ENCODE measurements at places on chromosomes 16 and 17.

DNA sequence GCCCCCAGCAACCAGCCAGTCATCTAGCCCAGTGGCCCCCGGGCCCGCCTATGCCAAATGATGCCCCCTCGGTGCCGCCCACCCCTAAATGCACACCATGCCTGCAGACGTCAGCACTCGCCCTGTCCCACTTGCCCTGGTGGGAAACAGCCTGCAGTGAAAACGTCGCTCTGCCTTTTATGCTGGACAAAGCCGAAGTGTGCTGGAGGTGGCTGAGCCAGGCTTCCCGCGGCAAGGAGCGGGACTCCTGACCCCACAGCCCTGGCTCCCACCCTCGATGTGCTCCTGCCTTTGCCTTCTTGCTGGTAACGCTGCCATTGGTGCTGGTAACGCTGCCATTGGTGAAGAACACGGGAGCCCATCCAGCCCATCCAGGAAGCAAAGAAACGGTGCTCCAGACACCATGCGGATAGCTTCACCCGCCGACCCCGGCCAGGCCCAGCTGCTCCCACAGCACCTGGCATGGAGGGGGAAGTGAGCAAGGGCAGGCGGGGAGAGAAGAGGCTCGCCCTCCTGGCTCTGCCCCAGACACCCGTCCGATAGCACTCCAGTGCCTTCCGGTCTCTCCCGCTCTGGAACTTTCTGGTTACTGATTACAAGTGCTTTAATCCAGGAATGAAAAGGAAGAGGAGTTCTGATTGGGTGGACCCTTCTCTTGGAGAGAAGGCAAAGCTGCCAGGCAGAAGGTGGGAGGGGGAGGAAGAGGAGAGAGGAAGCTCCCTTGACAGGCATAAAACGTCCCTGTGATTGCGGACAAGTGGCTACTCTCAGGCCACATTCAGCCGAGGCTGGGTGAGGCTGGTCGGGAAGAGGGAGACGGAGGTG is 4.0 kb upstream of the BAIAP2 start:
- no peak for DNase-seq

DNA sequence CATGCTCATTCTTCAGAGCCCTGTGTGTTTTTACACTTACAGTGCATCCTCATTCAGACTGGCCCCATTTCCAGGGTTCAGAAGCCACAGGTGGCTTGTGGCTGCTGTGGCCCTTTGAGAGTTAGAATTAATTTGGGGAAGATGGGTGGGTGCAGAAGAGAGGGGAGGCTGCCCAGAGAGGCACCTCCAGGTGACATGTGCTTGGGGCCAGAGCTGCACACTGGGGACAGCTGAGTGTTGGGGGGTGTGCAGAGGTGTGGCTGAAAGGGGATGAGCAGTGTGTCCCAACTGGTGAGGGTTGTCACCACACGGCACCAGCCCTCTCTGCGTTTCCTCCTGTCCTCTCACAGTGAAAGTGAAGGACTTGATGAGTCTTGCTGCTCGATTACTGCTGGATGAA is 6.9 kb upstream of the EIF1 start:
- no peak for DNase-seq

GRCh38 chr17:68437979-68438822 is 19.1 kb downstream of the WIPI1 start:
- DNase-seq: no peak

- no peak for DNase-seq
Observed at GRCh38 chr16:56753410-56753809, 23.5 kb downstream of the NUP93 start.

DNA sequence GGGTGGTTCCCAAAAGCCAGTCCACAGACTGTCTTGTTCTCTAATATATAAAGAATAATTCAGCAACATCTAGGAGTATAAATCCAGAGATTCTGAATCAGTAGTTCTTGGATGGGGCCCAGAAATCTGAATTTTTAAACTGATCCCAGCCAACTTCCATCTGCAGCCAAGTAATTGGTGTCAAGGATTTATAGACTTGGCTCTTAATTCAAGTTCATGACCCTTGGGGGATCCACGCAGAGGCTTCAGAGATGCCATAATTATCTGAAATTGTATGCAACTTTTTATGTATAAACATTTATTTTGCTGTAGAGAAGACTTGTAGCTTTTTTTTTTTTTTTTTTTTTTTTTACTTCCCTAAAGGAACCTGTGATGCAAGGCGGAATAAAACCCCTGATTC is 60.6 kb downstream of the HLF start:
- no peak for DNase-seq

GRCh38 chr17:79902146-79902791 is 63.0 kb upstream of the CBX4 start:
- DNase-seq: no peak

GRCh38 chr17:3827124-3827773 is 18.8 kb downstream of the NCBP3 start:
- no peak for DNase-seq

DNA sequence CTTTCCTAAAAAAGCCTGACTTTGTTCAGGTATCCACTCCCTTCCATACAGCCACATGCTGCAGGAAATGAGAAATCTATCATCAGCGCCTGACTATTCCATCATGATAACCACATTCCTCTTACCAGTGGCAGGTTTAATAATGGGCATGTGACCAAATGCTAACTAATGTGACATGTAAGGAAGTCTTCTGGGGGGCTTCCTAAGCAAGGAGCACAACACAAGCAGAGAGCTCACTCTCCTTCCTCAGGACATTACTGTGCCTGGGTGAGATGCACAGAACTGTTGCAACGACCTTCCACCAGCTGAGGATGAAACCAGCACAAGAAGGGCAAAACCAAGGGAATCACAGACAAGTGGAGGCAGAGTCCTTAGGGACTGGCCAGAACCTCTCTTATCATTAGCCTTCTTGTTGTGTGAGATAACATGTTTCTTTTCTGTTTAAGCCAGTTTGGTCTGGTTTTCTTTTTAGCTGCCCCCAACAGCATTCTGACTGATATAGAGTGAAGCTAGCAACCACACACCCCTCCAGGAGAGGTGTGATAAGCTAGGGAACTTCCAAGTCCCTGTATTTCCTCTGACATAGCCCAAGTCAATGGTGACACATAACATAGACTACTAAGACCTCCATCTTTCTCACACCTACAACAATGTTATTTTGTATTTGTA is 16.9 kb downstream of the MYO1D start:
- no peak for DNase-seq

GRCh38 chr17:68993112-68993511 is 37.9 kb upstream of the ABCA8 start:
- DNase-seq: no peak

DNA sequence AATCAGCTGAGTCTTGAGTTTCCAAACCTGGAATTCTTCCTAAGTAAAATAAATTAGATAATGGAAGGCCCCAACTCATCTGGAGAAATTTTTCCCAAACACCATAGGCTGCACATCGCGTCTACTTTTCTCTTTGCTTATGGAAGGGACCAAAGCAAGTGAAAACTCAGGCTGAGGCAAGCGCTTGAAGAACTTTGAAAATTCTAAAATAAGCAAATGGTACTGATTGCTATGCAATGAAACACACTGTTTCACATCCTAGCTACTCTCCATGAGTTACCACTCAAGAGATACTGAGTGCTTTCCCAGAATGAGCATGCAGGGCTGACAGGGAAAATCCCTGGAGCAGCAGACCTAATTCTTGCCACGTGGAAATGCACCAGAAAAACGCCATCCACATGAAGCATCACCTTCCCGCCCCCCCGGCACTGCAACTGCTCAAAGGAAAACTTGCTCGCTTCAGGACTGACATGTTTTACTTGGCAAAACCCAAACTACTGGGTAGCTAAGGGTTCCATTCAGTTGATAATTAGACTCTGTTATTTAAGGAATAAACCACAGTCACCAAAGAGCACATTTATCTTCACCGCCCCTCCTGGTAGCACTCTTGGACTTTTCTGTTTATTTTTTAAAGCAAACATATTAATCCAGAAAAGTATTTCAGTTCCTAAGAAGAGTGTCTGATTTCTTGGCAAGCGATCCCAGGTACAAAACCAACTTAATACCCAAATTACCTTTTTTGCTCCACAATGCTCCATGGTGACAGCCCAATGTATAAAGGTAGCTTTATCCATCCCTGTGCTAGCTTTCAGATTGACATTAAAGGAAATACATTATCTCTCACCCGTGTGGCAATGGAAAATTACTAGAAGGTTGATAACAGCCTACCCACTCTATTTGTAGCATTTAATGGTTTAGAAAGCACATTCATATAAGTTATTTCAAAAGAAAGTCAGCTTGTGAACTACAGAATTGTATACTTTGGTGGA is 62.5 kb downstream of the WDR59 start:
- no peak for DNase-seq

- no peak for DNase-seq
Observed at GRCh38 chr17:73533781-73534180, 110.5 kb downstream of the SDK2 start.

GRCh38 chr16:7742626-7743025 is 410.0 kb downstream of the RBFOX1 start:
- DNase-seq: no peak

GRCh38 chr17:35189291-35189690 is 4.9 kb downstream of the SLC35G3 start:
- DNase-seq: no peak

DNA sequence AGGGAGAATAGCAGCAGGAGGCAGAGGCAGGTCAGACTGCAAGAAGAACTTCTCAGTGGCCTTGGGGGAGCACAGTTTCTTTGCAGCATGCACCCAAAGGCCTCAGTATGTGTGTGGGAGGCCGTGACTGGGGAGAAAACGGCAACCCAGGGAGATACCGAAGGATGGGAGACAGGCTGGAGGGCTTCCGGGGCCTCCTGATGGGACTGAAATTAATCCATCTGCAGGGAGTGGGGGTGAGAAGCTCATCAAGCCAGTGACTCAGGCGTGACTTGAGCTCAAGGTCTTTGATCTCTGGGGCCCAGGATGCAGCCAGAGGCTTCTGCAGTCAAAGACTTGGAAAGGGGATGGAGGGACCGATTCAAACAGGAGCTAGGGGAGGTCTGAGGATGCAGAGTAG is 5.1 kb upstream of the C17orf113 start:
- DNase-seq: no peak

DNA sequence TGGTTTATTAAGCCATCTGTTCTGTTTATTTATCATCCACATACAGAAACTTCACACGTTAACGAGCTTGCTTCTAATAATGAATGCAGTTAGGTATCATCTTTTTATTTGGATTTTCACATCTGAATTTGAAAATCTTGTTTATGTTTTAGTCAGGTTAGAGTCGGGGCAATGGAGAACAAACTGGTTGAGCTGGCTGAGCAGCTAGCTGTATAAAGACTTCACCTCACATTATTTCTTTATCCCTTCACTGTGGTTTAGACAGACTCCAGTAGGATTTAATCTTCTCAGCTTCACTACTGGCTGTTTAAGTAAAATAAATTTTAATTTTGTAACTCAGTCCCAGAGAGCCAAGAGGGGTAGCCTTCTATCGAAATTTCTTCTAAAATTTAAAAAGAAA is 415.9 kb downstream of the RBFOX1 start:
- no peak for DNase-seq

GRCh38 chr16:71931001-71931400 is 35.7 kb downstream of the IST1 start:
- DNase-seq: no peak

DNA sequence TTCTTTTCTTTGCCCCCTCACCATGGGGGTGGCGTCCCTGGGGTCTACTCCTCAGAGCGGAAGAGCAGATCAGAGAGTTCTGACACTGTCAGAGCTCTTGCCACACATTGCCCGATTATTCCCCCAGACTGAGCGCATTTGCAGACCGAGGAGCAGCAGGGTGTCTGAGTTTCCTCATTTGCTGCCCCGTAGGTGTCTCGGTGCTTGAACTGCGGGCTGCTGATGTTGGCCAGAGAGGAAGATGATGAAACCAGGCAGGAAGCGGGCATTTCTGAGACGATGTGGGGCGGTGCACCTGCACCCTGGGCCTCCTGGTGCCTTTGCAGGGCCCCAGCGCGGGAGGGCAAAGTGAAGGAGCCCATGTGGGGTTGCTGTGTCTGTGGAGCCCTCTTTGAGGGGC is 55.2 kb downstream of the ARSG start:
- DNase-seq: no peak

- no peak for DNase-seq
Observed at GRCh38 chr16:82748026-82748425, 121.3 kb downstream of the CDH13 start.

DNA sequence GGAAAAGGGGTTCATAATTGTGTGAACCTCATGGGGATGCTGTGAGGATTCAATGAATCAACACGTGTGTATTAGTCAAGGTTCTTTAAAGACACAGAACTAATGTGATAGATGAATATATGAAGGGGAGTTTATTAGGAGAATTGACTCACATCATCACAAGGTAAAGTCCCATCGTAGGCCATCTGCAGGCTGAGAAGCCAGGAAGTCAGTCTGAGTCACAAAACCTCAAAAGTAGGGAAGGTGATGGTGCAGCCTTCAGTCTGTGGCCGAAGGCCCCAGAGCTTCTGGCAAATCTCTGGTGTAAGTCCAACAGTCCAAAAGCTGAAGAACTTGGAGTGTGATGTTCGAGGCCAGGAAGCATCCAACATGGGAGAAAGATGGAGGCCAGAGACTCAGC is 413.4 kb downstream of the CDH13 start:
- no peak for DNase-seq

DNA sequence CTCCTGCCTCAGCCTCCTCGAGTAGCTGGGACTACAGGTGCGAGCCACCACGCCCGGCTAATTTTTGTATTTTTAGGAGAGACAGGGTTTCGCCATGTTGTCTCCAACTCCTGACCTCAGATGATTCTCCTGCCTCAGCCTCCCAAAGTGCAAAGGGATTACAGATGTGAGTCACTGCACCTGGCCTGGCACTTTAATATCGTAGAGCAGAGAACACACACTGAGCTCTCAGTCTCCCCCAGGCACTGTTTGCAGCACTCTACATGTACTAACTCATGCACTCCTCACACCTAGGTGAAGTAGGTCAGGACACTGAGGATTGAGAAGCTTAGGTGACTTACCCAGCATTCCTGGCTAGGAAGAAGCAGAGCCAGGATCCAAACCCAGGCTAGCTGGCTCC is 15.0 kb downstream of the C17orf100 start:
- DNase-seq: no peak

GRCh38 chr16:15650019-15650697 is at the start of gene NDE1:
Gene NDE1 (plus strand): TSS chr16:15650245. CDS start chr16:15664779, 14,534 bp downstream.
- peak; percentile 49 for DNase-seq

- DNase-seq: no peak
Observed at GRCh38 chr16:67673712-67674580, 7.3 kb downstream of the C16orf86 start.

DNA sequence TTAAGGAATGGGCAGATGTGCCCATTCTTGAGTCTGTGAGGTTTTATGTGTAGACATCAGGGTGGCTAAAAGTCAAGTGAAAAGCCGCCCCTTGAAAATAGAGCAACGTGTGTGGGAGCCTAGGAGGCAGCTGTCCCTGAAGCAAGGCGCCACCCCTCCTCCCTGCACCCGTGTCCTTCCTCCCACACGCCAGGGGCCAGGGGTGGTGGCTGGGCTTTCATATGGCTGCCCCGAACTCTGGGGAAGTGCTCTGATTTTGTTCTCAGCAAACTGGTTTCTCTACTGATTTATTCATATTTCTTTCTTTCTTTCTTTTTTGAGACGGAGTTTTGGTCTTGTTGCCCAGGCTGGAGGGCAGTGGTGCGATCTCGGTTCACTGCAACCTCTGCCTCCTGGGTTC is 4.7 kb downstream of the ZNF750 start:
- no peak for DNase-seq

All from GM04503 (cell line).